ENCODE measurements at places on chromosomes 3 and 15. TPM values are rescaled to one million over a fixed set of nuclear protein-coding genes. Genes with fewer than 3 reads are reported as not detected.

DNA sequence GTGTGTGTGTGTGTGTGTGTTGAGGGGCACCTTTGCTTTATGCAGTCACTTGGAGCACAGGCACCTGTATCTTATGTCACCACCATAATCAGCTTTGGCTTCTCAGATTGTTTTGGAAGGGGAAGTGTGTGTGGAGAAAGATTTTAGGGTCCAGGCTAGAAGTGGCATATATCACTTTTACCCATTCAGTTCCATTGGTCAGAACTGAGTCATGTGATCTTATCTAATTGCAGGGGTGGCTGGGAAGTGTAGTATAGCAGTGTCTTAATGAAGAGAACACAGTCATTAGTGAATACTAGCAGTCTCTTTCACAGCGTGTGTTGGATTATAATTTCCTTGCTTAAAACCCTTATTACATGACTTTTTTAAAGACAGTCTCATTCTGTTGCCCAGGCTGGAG is 20.6 kb downstream of the NCK1 start:
- no peak for DNase-seq

GRCh38 chr3:143436231-143436930 is 316.8 kb downstream of the CHST2 start:
- DNase-seq, result no peak

- DNase-seq, result no peak
Observed at GRCh38 chr15:71792521-71792920, 17.8 kb upstream of the NR2E3 start.

The TMPRSS7 gene
- not detected for polyA plus RNA-seq

DNA sequence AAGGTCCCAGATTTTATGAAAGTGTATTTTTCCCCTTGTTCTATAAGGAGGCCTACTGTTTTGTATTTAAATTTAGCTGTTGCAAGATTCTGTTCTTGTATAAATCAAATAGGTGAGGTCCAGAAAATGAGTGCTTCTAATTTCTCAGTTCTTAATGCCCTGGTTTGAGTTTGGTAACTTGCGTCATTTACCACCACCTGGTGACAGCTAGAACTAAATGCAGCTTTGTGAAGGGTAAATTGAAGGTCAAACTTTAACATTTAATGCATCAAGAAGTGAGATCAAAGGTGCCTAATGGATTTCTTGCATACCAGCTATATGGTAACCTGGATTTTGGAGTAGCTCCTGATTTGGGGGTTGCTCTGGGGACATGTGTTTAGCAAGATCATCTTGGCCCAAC is 50.7 kb upstream of the POLR2M start:
- no peak for DNase-seq
